Stimulated activated CD8-positive, alpha-beta memory T cell treated with anti-CD3 and anti-CD28 coated beads, Interleukin-4, amount 100 ng/mL, for 1 hour (primary cell): ENCODE measurements at places on chromosomes 7 and 10.

- DNase-seq: no peak
These were observed 6.6 kb upstream of the ITIH2 start for GRCh38 chr10:7696545-7696944.

DNA sequence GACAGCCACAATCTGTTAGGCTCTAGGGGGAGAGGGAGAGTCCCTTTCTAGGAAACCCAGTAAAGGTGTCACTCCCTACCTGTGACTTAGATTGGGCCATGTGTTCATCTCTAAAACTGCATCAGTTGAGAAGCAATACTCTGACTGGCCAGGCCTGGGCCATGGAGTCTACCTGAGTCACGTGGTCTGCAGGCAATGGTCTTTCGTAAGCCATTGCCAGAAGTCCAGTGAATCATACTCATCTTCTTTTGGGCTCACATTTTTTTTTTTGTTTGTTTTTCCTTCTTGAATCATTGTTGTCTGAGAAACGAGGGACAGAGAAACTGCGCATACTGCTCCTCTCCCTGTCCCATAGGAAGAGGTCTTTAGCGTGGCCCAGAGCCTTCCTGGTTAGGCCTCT is 215.6 kb downstream of the CCSER2 start:
- DNase-seq: no peak

GRCh38 chr10:88386821-88387773 is 196.0 kb downstream of the RNLS start:
- no peak for DNase-seq

DNA sequence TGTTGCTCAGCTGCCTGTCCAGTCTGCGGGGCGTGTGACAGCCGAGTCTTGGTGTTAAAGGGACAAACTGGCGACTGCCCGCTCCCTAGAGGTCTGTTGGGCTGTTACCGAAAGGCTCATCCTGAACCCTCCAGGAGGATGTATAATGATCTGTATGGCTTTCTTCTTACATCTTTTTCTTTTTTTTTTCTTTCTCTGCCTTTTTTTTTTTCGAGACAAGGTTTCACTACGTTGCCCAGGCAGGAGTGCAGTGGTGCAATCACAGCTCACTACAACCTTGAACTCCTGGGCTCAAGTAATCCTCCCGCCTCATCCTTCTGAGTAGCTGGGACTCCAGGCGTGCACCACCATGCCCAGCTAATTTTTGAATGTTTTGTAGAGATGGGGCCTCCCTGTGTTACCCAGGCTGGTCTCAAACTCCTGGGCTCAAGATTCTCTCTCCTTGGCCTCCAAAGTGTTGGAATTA is 857 bp downstream of the INTS15 start:
- no peak for DNase-seq

GRCh38 chr10:7471720-7472367 is 61.0 kb upstream of the SFMBT2 start:
- no peak for DNase-seq

DNA sequence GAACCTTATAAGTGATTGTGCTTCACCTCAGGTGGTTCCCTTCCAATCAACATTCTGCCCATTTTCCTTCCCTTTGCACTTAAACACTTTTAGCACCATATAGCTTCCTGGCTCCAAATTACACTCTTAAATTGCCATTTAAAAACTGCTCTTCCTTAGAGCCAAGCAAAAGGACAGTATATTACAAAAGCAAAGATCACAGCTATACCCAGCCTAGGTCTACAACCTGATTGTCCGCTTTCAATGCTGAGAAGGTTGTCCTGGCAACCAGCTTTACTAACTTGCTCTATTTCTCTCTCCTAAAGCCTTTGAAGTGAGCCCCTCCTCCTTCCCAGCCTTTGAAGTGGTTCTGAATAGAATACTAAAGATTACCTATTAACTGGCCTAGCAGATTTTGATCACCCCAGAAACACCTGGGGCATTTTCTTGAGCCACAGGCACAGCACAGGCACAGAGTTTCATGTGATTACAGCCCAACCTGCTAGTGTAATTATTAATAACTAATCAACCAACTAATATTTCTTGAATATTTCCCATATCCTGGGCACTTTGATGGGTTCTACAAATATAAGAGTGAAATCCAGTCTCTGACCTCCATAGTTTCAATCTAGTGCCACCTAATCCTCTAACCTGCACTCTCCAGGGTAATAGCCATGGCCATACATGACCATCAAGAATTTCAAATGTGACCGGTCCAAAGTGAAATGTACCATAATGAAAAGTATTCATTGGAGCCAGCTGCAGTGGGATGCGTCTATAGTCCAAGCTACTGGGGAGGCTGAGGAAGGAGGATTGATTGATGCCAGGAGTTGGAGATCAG is 63.6 kb upstream of the TRIM24 start:
- DNase-seq: no peak

DNA sequence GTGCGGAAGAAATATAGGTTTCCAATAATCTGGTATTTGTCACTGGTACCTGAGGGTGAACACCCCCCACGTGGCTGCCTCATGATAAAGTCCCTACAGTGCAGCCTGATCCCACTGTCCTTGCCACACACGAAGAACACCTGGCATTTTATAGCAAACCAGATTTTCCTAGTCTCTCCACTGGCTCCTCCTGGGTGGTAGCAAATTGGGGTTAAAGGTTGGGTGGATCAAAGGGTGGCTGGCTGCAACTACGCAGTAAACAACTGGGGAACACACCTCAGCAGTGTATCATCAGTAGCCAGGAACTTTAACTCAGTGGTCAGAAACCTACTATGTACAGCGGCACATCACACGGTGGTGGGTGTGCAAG is 10.3 kb downstream of the SEPHS1 start:
- DNase-seq: no peak

- no peak for DNase-seq
These were observed 59.9 kb upstream of the ODAD2 start for GRCh38 chr10:28058746-28059145.

DNA sequence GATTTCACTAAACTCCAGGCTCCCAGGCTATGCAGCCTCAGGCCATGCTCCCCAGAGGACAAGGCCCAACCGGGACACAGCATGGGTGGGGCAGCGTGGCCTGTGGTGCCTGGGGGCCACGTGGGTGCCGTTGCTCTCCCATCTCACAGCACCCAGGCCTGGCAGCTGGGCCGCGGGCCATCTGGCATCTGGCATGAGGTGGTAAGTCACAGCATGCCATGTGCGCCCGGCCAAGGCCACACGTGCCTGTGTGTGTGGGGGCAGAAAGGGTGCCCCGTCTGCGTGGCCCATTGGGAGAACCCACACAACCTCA is 204.1 kb downstream of the EBF3 start:
- no peak for DNase-seq

- no peak for DNase-seq
These were observed at the start of gene EPHA1 for GRCh38 chr7:143408686-143409561. EPHA1 (minus strand) TSS chr7:143408856; CDS start chr7:143408805, 51 bp downstream.

GRCh38 chr10:49679480-49679893 is at the start of gene C10orf53:
C10orf53 (plus strand) TSS chr10:49679651; CDS start chr10:49679698, 47 bp downstream.
- DNase-seq: no peak

GRCh38 chr7:152137476-152138025 is 112.1 kb downstream of the GALNT11 start:
- no peak for DNase-seq

- no peak for DNase-seq
These were observed 88.9 kb downstream of the TCF7L2 start for GRCh38 chr10:113038985-113039384.

GRCh38 chr10:68586606-68587305 is 26.6 kb downstream of the TET1 start:
- DNase-seq: no peak

DNA sequence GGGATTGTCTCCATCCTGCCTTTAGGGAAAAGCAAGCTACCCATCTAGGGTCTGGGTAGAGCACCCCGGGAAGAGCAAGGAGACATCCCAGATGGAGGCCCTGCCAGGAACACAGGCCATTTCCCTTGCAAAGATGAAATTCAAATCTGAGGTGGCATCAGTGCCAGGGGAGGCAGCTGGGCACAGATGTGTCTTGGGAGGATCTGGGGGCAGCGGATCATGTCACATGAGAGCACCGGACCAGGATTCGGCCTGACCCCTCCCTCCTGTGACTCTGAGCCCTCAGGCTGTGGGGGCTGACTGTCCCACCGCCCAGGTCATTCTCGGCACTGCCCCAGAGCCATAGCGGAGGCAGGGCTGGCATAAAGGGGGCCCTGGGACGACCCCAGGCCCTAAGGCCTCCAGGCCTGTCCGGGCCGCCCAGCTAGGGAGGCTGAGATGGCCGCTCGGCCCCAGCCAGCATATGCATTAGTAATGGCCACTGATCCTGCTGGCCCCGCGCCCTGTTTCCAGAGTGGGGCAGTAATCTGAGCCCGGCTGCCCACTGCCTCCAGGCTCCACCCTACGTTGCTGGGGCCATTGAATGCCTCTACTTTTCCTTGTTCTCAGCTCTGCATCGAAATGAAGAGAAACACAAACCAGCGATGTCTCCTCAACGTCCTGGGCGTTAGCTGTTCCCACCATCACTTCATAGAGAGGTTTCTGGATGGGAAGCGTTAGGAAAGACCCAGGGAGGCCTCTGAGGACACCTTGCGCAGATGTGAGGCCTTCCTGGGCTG is 148.5 kb downstream of the UBE2H start:
- DNase-seq: no peak

GRCh38 chr10:101781984-101782810 is 1.0 kb downstream of the NPM3 start:
- no peak for DNase-seq

DNA sequence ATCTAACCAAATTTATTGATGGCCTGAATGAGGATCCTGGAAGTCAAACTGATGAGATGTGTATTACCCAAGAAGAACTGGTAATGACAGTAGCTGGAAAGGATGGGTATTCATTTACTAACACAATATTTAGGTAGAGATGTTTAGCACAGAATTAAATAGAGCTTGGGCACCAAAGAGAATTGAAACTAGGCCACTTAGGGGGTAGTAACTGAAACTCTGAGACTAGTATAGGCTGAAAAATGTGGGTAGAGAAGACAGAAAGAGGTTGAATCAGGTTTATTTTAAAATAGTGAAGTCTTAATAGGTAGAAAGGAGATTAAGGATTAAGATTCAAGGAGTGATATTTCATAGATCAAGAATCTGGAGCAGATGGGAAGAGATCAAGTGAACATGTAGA is 155.8 kb downstream of the MLLT10 start:
- no peak for DNase-seq

GRCh38 chr7:37353949-37354655 is 94.6 kb downstream of the ELMO1 start:
- DNase-seq: no peak

DNA sequence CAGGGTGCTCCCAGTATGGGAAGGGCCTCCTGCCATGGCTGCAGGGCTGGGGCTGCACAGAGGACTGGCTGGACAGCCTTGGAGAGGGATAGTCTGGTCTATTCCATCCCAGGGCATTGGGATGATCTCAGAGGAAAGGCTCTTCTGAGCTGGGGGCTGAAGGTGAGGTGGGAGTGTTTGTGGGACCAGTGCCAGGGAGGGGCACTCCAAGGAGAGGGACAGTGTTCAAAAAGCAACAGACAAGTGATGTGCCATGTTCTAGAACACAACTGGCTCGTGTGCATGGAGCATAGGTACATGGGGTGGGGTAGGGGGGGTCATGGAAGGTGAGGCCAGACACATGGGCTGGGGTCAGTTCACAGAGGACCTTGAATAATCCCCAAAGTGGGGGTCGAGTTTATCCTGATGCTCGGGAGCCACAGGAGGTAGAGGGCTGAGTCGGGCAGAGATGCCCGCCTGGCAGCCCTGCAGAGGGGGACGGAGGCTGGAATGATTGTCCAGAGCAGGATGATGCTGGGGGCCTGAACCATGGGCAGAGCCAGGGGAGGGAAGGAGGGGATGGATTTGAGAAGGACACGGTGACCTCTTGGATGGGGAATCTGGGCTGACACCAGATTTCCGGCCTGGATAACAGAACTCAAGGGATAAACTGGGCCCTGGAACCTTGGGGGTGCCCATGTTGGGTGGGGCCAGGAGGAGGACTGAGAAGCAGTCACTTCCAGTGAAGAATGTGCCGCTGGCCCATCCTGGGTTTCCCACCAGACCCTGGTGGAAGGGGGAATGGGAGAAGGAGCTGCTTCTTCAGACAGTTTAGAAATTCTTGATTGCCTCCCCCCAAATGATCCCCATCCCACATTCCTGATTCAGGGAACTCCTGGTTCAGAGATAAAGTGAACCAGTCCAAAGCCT is 50.4 kb downstream of the NEURL1 start:
- DNase-seq: no peak

DNA sequence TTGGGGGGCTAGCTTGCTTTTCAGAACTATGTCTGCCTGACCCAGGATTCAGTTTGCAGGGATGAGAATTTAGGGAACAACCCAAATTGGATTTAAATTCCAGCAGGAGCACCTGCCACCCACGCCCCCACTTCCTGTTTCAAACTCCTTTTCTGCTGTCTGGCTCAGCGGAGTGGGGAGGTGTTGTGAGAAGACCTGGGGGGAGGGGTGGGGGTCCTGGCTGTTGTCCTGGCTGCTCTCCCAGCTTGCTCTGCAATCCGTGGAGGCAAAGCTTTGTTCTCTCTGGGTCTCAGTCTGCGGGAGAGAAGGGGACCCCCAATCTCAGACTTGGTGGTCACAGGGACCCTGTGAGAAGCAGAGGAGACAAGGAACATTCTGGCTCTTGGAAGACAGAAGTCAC is 799 bp downstream of the KCNK18 start:
- no peak for DNase-seq

GRCh38 chr7:116398672-116399071 is 100.9 kb upstream of the CAV2 start:
- no peak for DNase-seq
